Mesothelial cell of epicardium (in vitro differentiated cells): ENCODE measurements at places on chromosomes 6 and 20.

DNA sequence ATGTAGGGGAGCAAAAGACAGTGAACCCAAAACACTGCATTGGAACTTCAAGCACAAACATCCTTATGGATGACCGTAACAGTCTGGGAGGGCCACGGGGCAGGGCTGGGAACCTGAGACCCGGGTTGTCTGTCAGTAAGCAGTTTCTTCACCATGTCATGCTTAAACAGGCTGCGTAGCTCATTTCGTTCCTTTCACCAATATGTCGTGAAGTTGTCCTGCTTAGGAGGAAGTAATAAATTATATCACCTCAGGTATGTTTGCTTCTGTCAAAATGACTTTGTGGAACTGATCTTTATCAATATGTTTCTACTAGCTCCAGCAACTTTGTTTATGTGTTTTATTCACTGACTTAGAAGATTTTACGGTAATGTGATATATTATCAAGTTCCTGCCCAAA, 12.4 kb upstream of the MAK start:
- no peak for DNase-seq

DNA sequence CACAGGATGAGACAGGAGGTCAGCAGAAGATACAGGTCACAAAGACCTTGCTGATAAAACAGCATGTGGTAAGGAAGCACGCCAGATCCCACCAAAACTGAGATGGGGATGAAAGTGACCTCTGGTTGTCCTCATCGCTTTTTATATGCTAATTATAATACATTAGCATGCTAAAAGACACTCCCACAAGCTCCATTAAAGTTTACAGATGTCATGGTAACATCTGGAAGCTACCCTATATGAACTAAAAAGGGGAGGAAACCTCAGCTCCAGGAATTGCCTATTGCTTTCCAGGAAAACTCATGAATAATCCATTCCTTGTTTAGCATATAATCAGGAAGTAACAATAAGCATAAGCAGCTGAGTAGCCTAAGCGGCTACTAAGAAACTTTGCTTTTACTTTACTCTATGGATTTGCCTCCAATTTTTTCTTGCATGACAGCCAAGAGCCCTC, 8.4 kb upstream of the RIN2 start:
- DNase-seq = no peak

GRCh38 chr20:20593447-20594170, 118.8 kb downstream of the RALGAPA2 start:
- DNase-seq = no peak

DNA sequence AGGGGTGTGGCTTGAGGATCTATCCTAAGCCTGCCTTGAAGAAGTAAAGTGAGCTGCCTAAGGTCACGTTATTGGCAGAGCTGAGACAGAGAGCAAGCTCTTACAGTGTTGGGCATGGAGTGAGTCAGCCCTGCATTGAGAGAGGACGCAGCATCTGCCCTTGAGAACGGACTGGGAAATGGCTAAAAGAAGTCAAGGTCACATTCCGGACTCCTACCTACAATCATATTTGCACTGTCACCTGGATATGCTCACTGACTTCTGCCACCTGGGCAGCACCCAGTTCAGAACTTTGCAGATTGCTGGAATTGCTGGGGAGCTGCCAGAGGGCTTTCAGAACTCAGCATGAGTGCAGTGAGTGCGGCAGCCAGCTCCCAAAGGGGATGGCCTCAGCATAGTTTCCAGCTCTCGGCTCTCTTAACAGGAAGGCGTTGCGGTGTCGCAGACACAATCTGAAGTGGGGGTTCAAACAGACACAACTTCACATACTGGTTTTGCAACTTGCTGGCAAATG, 199.3 kb upstream of the SGK1 start:
- DNase-seq = peak; percentile 48

DNA sequence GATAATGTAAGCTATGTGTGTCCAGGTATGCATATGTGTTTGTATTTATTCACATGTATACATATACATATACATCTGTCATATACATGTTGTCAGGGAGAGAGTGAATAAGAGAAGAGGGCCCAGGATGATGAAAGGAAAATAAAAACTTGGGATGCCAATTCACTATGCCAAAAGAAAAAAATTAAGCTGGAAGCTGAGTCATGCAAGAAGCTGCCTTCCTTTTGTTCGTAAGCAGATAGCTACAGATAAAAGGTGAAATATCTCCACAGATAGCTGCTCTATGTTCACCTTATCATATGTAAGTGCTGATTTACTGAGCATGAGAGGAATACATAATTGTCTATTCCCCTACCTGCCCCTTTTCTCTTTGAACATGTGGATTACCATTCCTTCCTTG, 579.9 kb downstream of the EPM2A start:
- no peak for DNase-seq

DNA sequence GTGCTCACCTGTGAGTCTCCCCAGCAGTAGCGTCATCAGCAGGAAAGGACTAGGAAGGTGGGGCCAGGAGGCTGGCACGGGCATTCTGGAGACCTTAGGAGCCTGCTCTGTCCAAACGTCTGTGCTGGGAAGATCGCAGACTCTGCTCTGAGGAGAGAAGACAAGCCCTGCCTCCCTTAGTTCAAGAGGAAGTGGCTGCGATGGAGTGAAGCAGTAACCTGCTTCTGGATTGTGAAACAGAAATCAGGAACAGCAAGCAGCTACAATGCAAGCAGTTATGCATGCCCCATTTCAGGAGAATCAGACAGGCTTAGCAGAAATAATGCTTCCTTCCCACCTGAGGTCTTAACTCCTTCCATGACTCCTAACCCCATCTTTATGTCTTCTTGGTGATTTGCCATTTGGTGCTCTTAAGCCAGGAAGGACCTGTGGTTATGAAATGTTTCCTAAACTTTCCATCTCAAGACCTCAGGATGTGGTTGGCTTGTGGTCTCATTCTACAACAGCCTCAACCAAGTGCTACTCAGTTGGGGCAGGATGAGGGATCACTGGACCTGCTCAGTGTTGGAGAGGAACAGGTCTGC, at the start of gene SIRPB1:
Gene SIRPB1, minus strand, starts transcription at position 149 of the 584 bp plus-strand sequence. Its CDS starts 65 bp downstream, at position 84.
- no peak for DNase-seq

GRCh38 chr6:36755435-36756348, 58.1 kb downstream of the RAB44 start:
- DNase-seq = no peak

- DNase-seq = no peak
Measured at GRCh38 chr20:47007826-47008655, 113.4 kb downstream of the EYA2 start.

DNA sequence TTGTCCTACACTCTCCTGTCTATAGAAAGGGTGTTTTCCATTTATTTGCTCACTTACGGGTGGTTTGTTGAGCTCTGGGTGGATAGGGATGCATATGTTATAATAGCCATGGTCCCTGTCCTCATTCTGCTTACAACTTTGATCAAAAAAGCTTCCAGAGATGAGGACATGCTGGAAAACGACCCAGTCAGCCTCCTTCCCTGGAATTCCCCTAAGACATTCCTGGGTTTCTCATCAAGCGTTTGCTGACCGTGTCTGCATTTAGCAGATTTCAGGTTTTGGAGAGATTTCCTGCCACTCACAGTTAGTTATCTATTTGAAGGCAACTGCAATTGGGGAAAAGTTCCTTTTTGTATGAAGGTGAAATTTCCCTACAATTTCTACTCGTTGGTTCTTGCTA, 152.8 kb upstream of the AFDN start:
- DNase-seq = no peak

GRCh38 chr6:109050012-109050411, 44.6 kb downstream of the SESN1 start:
- no peak for DNase-seq

GRCh38 chr6:119915971-119916370, 566.4 kb upstream of the MAN1A1 start:
- no peak for DNase-seq

DNA sequence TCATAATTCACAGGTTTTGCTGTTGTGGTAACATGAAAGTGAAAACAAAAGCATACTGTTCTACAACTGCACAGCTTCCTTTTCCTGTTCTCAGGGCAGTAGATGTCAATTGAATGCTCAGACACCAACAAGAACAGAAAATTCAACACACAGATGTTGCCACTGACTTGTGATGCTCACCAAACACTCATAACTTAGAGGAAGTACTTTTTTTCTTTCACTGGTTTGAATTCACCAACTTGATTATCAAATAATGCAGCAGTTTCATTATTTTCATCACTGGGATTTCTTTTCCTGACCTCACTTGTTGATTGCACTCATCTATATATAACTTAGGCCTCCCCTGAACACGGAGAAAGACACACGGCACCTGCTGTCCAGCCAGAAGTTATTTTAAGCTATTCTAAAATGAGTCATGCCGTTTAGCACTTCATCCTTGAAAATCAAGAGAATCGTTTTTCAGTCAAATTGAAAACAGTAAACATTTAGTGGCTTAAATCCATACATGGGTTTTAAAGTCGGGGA, 949 bp downstream of the TXLNB start:
- DNase-seq = no peak

- DNase-seq = no peak
Measured at GRCh38 chr6:15384901-15385300, 139.0 kb downstream of the JARID2 start.

DNA sequence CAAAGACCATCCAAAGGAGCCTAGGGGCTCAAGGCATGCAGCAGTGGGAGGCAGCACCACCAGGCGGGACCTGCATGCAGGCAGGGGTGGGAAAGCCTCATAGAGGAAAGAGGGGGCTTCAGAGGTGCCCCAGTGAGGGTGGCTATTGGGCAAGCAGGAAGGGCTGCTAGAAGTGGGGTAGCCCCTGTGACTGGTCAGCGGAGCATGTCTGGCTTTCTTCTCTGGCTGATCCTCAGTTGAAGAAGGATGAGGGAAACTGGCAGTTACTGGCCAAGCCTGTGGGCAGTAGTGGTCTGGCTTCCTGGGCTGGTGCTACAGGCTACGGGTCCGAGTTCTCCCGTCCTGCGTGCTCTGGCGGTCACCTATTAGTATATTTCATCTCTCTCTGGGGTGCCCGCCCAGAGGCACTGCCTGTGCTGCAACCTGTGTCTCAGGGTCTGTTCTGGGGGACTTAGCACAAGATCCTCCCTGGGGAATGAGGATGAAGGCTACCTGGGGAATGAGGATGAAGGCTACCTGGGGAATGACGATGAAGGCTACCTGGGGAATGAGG, 35.9 kb upstream of the CST7 start:
- DNase-seq = no peak

DNA sequence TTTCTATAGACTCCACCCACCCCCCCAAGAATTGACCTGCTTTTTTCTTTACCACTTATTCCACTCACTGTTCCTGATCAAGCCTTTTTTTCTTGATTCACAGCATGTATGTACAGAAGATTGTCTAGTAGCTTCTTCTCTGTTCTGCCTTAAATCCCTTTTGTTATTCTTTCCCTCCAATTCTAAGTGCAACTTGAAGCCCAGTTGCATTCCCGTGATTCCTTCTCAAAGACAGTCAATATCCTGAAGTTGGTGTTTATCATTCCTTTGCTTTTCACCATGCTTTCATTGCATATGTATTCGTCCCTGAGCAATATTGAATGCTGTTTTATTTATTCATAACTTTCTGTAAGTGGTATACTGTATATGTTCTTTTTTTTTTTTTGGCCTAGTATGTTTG, 21.0 kb downstream of the XRN2 start:
- DNase-seq = no peak

GRCh38 chr20:25525867-25526266, 59.5 kb downstream of the NINL start:
- DNase-seq = no peak

DNA sequence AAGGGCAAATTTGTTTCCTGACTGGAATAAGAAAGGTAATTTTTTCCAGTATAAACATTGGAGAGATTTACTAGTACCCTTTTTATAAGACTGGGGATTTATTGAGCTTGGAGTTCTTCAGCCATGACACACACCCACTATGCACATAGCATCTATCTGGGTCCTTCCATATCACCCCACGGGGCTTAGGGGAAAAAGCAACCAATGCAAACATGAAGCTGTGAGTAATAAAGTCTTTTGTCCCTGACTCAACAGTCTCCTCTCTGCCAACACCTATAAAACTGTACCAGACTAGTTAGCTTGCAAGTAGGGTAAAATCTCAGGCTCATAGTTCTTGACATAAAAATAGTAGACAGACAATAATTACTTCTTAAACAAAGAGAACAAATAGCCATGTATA, 23.4 kb downstream of the COL21A1 start:
- no peak for DNase-seq

DNA sequence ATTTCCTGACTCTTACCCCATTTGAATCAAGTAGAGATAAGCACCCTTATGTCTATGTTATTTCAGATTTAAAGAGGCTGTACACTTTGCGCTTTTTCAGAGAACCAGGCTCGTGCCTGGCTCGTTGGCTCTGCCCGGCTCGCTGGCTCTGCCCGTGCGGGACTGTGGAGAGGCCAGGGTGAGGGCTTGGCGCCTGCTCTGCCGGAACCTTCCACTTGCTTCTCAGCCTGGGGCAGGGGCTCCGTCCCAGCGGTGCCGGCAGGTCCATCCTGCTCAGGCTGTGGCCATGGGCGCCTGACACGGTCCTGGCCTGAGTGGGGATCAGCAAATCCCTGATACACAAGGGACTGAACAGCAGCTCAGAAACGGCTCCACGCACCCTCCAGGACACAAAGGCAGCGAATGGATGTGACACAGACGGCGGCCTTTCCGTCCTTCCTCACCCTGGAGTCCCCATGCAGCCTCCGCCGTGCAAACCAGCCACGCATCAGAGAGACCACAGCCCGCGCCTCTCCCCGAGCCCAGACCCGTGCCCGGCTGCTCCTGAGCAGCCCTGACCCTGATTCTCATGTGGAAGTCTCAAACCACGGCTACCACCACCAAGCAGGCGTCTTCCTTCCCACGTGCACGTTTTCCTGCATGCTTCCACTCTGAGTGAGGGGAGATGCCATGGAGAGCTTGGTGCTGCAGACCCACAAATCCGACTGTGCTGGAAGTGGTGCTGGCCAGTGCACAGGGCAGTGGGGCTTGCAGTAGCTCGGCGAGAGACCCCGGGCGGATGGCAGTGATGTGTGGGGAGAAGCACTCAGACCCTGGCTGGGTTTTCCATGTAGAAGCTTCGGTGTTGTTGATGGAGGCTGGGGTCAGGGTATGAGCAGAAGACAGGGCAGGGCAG, 233.9 kb downstream of the ERMARD start:
- no peak for DNase-seq

GRCh38 chr20:19785983-19786285, 27.9 kb downstream of the RIN2 start:
- DNase-seq = no peak

DNA sequence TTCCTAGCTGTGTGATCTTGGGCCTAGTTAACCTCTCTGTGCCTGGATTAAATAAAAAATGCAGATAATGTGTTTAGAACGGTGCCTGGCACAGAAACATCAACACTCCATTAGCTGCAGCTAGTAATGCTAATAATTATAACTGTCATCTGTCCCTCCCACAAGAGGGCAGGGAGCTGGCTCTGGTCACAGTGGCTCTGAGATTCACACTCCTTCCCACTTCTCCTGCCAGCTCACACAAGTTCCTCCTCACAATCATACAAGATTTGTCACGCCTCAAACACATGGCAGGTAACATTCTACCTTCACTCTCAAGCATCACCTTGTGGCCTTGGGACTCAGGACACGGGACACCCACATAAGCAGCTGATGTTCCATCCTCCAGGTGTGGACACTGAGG, 2.4 kb downstream of the ADA start:
- DNase-seq = no peak
